Stimulated activated CD4-positive, alpha-beta T cell treated with anti-CD3 and anti-CD28 coated beads, Interleukin-4, amount 100 ng/mL, for 24 hours (primary cell): ENCODE measurements at places on chromosomes 2 and 18.

- DNase-seq = no peak
These were observed 823.1 kb downstream of the EPHA4 start for GRCh38 chr2:220748875-220749479.

DNA sequence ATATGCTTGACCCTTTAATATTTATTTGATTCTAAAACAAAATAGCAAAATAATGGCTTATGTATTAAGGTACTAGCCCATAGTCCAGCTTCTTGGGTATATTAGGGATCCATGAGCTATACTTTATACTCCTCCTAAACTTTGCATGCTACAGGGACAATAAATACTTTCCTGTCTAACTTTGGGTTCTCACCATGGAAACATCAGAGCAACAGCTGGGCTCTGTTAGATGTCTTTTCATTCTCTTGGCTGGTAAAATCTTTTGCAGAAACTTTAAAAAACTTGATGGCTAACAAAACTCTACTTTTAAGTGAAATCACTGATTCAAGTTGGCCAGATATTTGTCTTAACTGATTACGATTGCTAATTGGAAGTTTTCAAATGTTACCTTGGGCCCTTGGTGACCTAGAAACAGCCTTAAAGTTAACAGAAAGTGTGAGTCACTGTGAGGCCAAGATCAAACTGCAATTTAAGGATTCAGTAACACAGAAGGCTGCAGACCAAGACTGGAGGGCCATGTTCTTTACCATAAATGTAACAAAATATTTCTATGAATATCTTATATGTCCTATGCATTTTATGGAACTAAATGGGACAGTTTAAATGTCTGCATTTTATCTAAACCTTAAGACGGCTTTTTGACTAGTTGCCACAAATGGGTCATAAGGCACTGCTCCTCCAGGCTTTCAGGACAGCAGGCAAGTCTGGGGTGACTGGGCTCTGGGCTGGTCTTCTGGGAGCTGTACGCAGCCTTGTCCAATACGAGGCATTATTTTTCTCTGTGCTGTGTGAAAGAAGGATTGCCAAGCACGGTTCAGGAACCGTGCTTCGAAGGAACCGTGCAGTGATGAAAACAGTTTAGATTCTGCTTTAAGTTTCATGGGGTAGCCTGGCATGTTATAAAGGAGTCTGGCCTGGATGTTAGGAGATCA, 188.5 kb downstream of the TPGS2 start:
- DNase-seq = no peak

DNA sequence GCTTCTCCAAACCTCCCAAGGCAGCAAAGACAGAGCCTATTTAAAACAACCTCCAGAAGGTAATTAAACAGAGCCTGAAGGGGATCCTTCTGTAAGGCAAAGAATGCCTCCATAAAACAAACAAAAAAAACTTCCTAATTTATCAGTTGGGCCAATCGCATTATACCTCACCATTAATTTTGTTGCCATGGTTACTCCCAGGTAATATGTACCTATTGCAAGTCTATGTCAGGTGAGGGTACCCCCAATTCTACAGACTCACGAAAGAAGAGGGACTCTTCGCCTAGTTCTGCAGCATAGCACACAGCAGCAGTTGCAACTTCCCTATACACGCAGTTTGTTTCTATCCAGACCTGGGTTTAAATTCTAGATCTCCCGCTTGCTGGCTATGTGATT, 38.8 kb downstream of the SFXN5 start:
- no peak for DNase-seq

DNA sequence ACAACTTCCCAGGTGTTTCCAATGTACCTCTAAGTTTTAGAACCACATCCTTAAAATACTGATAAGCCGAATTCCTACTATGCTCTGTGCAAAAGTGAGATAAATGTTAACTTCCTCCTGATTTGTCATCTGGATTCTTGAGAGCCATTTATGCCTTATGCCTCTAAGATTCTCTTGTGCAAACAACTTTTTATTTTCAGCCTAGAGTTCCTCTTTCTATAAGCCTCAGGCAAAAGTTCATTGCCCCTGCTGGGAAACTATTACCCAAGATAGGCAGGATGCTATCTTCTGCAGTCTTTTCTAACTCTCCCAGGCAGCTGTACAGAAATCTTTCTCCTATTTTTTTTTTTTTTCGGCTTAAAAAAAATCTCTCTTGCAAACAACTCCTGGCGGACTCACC, 216.1 kb downstream of the KCNJ3 start:
- no peak for DNase-seq

DNA sequence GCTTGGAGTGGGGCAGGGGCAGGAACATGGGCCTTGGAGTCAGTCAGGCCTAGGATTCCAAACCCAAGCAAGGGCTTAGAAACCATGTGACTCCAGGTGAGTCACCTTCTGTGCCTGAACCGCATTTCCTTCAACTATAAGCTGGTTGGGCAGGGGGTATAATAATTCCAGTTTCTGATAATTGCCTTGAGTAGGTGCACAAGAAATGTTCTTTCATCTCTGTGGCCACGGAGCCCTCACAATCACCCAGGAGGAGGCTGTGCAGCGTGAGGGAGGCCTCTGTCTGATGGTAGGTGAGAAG, 112.1 kb upstream of the HAAO start:
- DNase-seq = no peak

DNA sequence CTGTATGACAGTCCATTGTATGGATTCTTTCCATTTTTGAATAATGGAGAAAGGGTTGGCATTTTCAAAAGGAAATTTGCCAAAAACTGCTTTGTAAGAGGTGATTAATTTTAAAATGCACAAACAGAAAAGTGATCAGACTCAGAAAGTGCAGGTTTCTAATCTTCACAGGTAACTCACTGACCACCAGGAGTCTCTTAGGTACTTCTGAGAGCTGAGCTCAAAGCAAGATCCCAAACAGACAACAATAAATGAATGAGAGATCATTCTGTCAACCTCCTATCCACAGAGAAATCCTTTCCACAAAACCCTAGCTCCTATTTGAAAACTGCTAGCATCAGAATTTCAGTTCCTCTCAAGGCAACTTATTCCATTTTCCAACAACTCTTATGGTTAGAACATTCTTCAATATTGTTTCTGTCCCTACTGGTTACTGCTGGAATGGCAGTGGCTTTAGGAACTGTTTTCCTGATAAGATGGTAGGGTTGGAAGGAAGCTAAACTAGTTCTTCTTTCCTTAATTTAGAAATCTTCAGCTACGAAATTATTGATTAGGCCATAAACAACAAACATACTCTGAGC, 20.6 kb upstream of the HAAO start:
- no peak for DNase-seq

GRCh38 chr2:222057347-222058073, 241.3 kb downstream of the PAX3 start:
- no peak for DNase-seq

GRCh38 chr2:11329776-11330175, 14.7 kb downstream of the ROCK2 start:
- no peak for DNase-seq

DNA sequence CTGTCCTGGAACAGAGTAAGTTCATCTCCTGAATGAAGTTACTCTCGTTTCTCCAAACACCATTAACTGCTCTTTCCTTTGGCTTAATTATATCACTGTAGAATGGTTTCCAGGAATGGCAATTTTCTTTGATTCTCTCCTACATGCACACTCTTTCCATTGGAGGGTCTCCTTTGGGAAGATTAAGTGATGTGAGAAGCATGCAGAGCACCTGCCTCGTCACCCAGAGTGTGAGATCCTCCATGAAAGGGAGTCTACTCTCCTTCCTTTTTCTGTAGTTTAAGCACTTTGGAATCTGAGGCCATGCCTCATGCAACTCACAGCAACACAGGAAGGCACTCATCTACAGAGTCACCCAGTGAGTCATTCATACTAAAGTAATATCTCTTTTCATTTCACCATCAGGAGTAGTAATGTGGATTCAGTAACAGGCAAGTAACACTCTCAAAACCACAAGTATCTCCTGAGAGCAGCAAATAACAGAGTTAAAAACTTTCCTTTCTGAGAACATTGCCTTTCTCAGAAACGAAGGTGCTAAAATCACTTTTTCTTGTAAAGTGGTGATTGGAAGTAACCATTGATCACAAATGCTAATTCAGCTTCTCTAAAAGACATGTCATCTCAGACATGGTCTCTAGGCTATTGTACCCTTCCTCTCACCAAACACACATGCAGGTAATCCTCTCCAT, 52.8 kb upstream of the IL1RL1 start:
- DNase-seq = peak; percentile 45

GRCh38 chr2:233976087-233976486, 58.9 kb downstream of the TRPM8 start:
- DNase-seq = no peak

GRCh38 chr2:190994148-190994547, 19.8 kb downstream of the STAT1 start:
- no peak for DNase-seq

- DNase-seq = no peak
These were observed 21.9 kb upstream of the ALPI start for GRCh38 chr2:232434091-232434490.
